ENCODE measurements at places on chromosomes 6 and 20.

- DNase-seq: no peak
Observed at GRCh38 chr6:2848851-2849250, 7.2 kb upstream of the SERPINB1 start.

GRCh38 chr20:37976887-37977286 lies 56.4 kb downstream of the TTI1 start:
- DNase-seq: no peak

- DNase-seq: no peak
Observed at GRCh38 chr20:50920997-50921396, 10.2 kb downstream of the ADNP start.

DNA sequence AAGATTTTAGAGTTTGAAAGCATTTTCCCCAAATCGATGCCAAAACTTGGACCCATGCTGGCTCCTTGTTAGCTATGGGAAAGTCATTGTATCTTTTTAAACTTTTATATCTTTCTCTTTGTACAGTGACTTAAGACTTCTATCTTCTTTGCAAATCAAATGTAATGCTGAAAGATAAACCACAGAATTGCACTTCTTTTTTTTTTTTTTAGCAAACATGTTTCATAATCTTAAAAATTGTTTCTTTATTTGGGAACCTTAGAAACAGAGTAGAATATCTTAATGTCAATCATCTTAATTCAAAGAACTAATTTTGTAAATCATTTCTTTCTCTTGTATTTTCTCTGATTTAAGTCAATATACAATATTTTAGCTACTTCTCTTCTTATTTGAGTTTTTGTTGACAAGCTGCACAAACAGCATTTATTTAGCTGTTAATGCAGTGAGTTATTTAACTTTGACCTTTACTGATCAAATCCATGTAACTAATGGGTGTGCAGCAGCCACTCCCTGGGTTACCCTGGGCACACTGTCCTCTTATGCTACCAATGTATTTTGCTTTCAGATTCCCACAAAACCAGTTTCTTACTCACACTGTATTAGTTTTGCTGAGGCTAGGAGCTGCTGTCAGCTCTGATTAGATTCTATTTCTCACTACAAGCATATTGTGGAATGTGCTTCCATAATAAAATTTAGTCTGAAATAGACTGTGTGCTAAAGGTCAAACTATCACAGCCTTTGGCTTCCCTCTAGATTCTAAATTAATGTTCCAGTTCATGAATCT lies 279.6 kb downstream of the ADGB start:
- no peak for DNase-seq

- DNase-seq: no peak
Observed at GRCh38 chr6:133503336-133503729, 262.2 kb downstream of the EYA4 start.

DNA sequence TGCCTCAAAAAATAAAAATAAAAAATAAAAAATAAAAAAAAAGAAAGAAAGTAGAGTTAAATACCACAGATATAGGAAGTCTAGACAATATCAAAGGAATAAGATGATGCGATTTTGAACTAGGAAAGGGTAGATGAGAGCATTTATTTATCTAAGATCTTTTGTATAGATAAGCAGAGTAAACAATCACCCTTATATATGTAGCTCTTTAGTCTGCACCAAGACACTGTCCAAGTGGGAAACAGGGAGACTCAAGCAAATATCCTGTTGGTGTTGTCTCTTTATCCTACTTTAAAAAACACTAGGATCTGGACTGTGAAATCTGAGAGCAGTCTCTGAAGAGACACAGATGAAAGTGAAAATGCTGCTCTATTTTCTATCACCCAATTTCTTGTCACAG lies 587.0 kb upstream of the FLRT3 start:
- DNase-seq: no peak

- DNase-seq: peak; percentile 14
Observed at GRCh38 chr6:15033850-15034203, 212.0 kb upstream of the JARID2 start.

- no peak for DNase-seq
Observed at GRCh38 chr6:140283197-140283596, 908.7 kb upstream of the CITED2 start.

DNA sequence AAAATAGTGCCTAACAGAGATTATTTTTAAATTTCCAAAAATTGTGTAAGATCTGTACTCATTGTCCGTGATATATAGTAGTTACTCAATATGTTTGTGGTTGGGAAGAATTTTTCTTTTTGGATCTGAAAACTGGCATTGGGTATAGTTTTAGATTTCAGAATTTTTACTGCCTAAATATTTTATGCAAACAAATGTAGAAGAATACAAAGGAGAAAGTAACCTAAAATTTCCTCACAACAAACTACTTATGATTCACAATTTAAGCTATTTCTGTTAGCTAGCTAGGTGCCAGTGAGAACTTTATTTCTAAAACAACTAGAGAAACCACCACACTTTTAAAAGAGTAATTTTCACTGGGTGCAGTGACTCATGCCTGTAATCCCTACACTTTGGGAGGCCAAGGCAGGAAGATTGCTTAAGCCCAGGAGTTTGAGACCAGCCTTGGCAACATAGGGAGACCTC lies 38.8 kb downstream of the SESN1 start:
- DNase-seq: no peak

DNA sequence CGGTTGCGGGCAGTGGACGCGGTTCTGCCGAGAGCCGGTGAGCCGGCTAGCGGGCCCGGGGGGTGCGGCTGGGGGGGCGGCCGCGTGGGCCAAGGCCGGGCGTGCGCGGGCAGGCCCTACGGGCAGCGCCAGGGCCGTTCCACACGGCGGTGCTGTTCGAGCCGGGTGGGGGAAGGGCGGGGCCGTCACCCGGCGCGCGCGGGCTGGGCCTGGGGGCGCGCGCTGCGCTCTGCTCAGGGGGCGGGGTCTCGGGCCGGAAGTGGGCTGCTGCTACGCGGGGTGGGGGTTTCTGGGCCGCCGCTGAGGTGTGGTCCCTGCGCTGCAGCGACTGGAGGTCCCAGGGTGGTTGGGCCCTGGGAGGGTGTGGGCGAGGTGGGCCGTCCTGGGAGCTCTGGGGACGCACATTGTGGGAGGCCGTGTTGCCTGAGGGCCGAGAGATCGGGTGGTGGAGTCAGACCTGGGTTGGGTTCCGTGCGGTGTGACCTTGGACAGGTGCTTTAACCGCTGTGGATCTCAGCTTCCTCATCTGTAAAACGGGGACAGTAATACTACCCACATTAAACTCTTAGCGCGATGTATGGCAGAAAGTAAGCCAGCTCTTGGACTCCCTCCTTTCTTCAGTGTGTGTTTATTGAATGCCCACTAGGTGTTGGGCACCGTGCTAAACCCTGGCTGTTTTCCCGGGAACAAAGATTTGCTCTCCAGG lies 391 bp downstream of the MAPRE1 start:
- peak; percentile 92 for DNase-seq

GRCh38 chr6:101113468-101114260 lies 232.5 kb upstream of the ASCC3 start:
- no peak for DNase-seq

DNA sequence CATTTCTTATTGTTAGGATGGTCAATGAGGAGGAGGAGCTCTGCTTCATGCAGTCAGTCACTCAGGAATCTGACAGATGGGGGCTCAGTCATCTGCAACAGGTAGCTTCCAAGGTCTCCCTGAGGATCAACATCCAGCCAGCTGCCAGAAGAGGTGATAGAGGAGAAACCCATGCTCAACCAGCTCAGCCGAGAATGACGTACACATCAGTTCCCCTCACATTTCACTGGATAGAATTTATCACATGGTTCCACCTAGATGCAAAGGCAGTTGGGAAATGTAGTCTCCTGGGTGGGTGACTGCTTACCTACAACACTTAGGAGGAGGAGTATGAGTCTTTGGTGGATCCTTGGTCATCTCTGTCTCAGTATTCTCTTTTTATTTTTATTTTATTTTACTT lies 144.5 kb downstream of the CEBPB start:
- peak; percentile 64 for DNase-seq

DNA sequence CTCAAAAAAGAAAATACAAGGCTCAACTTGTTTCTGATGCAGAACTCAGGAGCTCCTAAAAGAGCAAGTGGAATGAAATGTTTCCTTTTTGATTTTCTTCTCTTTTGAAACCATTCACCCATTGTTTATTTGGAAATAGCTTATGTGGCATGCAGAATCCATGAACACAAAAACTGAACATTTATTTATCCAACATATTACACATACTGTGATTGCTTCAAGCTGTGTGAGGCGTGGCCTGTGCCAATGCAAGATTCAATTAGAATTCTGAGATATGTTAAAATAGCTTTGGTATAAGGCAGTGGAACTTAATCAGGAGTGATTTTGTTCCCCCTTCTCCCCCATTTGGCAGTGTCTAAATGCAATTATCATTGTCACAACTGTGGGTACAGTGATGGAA lies 45.9 kb upstream of the CARMIL1 start:
- DNase-seq: no peak

GRCh38 chr6:100695445-100695844 lies 185.7 kb downstream of the ASCC3 start:
- DNase-seq: no peak

DNA sequence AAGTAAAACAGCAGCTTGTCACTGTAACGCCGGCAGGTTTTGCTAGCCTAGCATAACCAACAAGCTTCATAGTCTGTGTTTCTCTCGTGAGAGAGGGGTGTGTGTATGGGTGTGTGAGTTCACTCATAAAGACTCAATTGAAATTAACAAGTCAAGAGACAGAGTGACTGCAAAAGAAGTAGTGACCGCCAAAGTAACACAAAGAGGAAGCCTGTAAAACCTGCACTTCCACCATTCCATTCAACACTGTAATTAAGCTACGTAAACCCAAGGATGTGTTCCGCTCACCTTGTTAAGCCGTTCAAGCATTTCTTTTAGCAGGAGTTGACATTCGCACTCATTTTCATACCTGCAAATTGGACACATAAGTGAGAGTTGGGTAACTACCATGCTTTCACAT lies 6.6 kb downstream of the BFSP1 start:
- no peak for DNase-seq

GRCh38 chr6:21213492-21213891 lies 380.1 kb upstream of the SOX4 start:
- no peak for DNase-seq

- DNase-seq: no peak
Observed at GRCh38 chr6:56517155-56517745, 125.4 kb downstream of the DST start.

DNA sequence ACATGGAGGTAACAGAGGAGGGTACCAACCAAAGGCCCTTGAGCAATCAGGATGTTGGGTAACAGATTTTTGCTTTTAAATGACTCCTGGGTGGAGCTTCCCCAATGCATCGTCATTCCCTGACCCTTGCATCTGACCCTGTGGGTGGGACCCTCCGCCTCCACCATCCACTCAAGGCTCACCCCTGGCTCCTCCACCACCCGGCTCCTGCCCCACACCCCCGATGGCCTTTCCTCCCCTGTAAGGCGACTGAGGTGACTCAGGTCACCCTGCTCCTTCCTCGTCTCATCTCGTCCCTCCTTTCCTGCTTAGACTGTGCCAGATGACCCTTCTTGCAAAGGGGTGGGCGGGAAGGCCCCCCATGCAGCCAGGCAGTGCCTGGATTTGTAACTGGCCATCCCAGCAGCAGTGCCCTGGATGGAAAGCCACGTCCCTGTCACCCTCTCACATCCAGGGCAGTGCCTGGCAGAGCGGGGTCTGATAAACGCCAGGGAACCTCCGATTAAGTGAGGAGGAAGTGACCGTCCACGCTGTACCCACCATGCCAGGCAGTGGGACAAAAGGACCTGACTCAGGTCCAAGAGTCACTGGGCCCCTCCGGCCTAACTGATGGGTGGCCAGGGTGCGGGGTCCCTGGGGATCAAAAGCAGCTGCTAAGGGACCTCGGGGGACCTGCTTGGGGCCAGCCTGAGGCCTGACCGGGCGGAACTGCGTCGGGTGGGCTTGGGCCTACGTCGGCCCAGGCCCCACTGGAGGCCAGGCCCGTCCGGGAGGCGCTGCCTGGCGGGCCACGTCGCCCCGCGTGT lies 624 bp upstream of the NPEPL1 start:
- no peak for DNase-seq

DNA sequence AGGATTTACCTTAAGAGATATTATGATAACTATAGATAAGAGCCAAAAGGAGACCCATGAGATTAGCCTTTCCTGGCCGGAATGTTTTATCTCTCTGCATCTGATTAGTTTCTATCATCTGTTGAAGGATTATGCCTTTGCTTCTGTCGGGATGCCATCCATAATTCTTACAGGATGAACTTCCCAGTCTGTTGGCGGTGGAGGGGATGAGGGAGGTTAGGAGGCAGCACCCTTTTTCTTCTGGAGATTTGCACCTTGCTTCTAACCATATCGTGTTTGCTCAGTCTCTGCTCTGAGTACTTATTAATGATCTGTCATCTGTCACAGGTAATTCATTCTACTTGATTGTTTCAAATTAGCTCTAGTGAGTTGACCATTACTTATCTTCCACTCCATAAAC lies 292.1 kb downstream of the KHDC1L start:
- DNase-seq: no peak

GRCh38 chr6:3862038-3862437 lies 12.9 kb downstream of the FAM50B start:
- no peak for DNase-seq

DNA sequence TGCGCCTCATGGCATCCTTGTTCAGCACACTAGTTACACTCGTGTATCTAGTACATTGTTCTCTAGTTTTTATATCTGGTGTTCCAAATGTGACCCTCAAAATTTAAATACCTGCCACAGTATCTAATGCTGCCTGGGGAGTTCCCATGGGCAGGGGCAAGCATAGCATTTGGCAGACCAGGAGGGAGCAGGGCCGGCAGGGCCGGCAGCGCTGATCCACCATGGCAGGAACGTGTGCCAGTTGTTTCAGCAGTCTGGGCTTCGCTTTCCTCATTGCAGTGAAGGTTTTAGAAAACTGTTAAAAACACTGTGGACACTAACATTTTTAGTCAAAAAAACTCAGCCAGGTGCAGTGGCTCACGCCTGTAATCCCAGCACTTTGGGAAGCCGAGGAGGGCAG lies 19.2 kb downstream of the NANP start:
- no peak for DNase-seq

- DNase-seq: no peak
Observed at GRCh38 chr6:138465007-138465645, 34.2 kb downstream of the NHSL1 start.

DNA sequence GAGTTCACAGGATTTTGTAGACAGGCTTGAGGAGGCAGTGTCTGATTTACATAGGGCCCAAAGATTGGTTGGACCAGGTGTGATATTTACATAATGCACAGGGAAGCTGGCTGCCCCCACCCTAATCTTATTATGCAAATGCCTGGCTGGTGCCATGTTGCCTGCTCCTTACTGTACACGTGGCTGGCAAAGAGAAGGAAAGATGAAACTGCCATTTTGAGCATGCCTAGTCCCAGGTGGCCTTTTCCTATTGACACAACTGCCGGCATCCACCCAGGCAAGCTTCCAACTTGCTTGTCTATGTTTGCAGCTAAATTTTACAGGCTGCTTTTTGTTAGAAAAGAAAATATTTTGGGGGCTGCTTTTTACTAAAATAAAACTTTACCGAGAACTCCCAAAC lies 174.6 kb downstream of the LMBRD1 start:
- peak; percentile 81 for DNase-seq

DNA sequence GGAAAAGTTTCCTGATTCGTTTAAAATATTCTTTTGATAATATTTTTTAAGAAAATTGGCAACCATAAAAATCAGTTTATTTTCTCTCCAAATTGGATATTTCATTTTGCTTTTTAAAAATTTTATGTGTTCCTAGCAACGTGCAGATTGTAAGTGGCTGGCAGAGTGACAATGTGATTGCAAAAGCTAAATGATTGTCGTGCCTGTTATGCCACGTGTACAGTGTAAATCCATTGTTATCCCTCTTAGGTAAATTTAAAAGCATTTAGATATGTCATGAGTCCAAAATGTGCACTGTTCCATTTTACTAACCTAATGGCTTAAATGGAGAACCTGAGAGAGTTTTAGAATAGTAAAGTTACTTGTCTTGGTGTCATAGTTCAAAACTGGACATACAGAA lies 94.4 kb upstream of the ADGRF4 start:
- DNase-seq: no peak
